ENCODE measurements at places on chromosomes 6 and 20. TPM values are rescaled to one million over a fixed set of nuclear protein-coding genes. Genes with fewer than 3 reads are reported as not detected.

The MLIP gene
- polyA plus RNA-seq = 0.31 TPM

The ZFP64 gene
- 6.0 TPM for polyA plus RNA-seq

The TRIM15 gene
- polyA plus RNA-seq = 52.0 TPM

The CD83 gene
- 0.60 TPM for polyA plus RNA-seq

The RNF217 gene
- polyA plus RNA-seq = 1.8 TPM

The SYNDIG1 gene
- not detected for polyA plus RNA-seq

The EYA4 gene
- not detected for polyA plus RNA-seq

The SOX4 gene
- 6.2 TPM for polyA plus RNA-seq

The SENP6 gene
- 24.5 TPM for polyA plus RNA-seq

DNA sequence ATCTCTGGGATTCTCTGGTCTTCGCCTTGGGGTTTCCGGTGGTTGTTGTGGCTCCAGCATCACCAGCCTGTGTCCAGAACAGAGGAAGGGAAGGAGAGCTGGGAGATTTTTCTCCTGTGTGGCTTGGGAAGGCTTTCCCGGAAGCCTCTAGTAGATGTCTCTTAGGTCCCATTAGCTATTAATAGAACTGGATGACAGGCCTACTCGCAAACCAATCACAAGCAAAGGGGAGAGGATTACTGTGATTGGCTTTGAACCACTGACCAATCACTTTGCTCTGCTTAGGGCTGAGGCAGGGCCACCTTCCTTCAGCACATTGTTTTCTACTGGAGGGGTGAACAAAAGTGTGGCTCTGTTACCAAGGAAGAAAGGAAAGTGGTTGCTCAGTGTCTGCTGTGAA lies 203.4 kb upstream of the SULF2 start:
- no peak for DNase-seq

- no peak for DNase-seq
Measured at GRCh38 chr6:134407791-134408190, 89.9 kb upstream of the SGK1 start.

DNA sequence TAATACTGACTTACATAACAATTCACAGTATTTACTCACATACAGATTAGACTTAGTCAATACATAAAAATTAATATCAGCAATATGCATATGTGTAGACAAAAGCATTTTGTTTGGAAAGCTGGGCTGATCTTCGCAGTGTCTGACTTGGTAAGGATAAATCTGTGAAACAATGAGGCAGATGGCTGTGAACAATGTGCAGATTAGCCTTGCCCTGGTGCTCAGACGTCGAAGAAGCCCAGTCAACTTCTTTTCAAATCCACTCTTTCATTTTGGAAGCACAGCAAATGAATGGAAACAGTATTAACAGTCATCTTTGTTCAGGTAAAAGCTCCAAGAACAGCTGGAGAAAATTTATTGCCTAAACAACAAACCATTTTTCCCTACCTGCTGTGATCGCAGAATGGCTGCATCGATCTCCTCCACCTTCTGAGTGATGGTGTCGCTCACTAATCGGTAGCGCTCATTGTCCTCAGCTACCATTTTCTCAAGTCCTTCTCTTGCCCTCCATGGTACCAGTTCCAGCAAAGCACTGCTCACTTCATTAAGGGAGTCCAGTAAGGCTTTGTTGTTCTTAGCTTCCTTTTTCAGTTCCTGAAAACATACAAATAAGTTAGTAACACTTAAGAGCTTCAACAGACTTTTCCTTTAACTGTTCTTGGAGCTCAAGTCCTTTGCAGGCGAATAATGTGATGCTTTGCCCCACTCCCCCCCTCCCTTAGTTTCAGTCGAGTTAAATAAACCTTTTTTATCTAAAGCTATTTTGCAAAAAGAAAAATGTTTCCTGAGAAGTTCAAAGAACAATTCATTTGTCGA lies 116.5 kb downstream of the DST start:
- no peak for DNase-seq

GRCh38 chr20:46203510-46203837 lies 85.4 kb downstream of the CD40 start:
- no peak for DNase-seq

DNA sequence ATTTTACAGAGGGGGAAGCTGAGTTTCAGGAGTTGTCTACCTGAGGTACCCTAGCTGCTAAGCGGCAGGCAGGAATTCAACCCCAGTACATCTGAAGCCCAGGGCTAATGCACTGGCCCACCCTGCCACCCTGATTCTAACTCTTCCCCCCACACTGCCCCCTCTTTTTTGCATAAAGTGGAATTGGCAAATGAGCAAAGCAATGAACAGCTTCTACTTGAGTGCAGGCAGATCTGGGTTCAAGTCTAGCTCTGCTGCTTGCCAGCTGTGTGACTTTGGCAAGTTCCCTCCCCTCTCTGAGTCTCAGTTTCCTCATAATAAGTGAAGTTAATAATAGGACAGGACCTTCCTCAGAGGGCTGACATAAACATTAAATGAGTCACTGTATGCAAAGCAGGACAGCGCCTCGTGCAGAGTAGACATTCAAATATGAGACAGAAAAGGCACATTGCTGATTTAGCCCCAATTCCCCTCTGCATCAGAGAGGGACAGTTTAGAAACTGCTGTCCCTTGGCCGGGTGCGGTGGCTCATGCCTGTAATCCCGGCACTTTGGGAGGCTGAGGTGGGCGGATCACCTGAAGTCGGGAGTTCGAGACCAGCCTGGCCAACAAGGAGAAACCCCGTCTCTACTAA lies 4.7 kb downstream of the ADA start:
- no peak for DNase-seq

DNA sequence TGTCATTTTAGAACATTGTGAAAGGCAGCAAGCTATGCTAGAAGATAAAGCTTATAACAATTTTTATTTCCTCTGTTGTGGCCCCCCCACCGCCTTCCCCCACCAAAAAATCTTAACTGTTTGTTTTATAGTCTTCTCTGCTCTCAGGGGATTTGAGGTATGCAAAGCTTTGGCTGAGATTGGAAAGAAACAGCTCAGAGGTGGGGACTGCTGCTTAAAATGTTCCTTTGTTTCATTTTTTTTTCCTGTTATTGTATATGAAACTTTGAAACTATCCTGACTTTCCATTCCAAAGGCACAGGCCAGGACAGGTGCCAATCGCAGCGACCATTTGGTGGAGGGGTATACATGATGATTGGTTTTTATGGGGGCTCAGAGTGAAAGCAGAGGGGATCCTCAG lies 114.7 kb upstream of the PHACTR1 start:
- no peak for DNase-seq

DNA sequence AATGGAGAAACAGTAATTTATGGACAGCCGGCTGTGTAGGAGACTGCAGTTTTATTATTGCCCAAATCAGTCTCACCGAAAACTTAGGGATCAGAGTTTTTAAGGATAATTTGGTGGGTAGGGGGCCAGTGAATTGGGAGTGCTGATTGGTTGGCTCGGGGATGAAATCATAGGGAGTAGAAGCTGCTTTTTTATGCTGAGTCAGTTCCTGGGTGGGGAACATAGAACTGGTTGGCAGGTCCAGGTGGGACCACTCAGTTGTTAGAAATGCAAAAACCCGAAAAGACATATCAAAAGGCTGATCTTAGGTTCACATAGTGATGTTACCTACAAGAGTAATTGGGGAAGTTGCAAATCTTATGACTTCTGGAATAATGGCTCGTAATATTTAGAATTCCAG lies 59.3 kb downstream of the DOP1A start:
- no peak for DNase-seq

DNA sequence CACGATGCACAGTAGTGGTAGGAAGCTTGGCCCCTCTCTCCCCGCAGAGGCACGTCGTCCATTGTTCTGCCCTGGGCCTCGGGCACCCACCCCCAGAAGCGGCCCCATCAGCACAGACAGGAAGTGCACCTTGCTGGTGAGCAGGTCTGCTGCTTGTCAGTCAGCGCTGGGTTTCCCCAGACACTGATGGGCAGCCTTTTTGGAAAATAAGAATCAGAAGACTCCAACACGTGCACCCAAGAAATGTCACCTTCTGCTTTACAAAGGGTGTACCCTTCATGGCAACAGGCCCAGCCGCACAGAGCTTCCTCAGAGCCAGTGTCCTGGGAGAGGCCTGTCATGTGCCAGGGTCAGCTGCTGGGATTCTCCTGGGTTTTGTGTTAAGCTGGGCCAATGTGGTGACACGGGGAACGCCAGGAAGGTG lies 34.7 kb upstream of the IRF4 start:
- peak; percentile 68 for DNase-seq

GRCh38 chr6:13027207-13027606 lies 301.1 kb downstream of the TBC1D7 start:
- DNase-seq = no peak

DNA sequence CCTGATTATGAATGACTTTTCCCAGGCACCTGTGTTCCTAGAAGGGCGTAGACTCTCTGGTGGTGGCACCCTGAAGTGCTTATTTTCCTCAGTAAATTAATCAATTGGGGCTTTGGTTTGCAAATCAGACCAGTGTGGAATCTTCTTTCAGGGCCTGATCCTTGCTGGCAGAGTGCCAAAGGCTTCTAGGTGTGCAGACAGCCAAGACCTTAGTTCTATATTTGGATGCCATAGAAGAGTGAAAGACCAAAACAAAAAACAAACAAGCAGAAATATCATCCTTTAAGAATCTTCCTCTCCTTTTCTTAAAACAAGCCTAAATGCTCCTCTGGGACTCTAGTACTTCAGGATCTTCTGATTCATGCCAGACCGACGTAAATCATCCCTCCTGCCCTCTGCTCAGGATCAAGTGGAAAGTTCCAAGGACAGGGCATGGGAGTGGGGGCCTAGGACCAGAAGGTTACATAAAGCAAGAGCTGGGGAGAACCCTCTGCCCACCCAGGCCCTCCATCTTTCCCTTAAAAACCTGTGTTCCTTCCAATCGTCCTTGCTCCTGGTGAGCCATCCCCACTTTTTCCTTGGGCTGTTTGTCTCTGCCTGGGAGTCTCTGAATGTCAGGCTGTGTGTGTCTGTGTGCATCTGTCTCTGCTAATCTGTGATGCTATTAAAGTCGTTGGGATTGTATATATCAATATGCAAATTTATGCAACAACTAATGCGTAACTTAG lies 70.5 kb upstream of the MYLIP start:
- DNase-seq = no peak

DNA sequence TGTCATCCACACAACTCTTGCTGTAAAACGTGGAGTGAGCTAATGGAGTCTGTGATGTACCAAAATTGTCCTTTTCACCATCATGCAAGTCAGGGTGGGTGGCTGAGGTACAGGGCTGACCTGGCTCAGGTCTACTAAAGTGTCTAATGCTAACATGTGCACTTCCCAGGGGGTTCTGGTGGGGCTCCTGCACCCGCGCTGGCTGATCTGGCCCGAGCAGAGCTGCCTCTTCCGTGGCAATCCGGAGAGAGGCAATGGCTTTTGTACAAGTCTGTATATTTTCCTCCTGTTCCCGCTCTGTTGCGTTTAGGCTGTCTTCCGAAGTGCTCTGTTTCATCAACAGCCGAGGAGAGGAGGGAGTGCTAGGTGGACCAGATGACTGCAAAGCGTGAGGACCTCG lies 191.8 kb downstream of the HIVEP2 start:
- DNase-seq = no peak

GRCh38 chr6:116447496-116448011 lies 13.6 kb upstream of the CALHM6 start:
- DNase-seq = no peak

DNA sequence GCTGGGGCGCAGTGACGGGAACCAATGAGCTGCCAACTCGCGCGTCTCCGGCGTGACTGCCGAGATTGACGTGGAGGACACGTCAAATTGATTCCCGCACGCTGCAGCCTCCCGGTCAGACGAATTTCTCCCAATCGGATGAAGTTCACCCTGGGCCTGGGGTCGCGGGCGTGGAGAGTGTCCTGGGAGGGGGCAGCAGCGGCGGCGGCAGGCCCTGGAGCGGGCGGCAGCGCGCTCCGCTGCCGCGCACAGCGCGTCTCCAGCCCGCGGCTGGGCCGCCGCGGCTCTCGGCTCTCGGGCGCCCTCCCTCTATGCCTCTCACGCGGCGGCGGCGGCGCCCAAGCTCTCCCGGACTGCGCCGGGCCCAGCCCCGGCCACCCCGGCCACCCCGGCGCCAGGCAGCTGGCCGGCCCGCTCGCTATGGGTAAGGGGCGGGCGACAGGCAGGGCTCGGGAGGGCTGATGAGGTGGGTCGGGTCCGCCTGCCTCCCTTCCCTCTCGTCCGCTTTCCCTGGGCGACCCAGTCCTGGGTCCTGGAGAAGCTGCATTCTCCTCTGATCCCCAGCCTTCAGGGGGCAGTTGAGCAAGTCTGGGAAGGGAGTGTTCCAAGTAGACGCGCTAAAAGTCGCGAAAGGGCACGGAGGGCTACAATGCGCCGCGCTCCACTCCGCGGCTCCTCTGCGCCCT lies at the start of gene PAX1:
TSS of gene PAX1 (plus strand) at position 90 of the 686 bp plus-strand sequence. CDS start at position 139, 49 bp downstream.
- no peak for DNase-seq

GRCh38 chr6:149967591-149967990 lies 3.8 kb downstream of the ULBP1 start:
- DNase-seq = no peak

DNA sequence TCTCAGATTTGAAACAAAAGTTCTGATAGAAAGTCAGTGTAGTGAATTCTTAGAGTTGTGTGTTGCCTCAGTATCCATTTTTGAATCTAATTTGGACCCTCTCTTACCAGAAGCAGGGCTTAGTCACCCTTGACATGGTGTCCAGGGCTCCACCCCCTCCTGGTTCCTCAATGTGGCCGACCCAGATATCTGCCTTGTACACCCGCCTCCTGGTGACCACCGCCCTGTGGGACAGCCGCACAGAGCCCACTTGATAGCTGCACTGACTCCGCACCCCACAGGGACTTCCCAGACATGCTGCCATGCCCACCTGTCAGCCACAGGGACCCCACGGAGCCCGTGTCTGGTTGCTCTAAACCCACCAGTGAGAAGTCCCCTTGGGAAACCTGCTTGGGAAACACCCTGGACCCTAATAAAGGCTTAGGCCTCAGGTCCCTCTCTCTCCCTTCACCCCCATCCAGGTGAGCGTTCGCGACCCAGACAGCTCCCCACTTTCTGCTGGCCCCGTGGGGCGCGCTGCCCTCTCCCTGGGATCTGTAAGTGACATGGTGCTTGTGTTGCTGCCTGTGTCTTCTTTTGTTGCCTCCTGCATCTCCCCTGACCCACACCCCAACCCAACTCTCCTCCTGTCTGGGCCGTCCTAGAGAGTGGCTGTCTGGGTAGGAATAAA lies 47.2 kb upstream of the SYNDIG1 start:
- no peak for DNase-seq

- DNase-seq = no peak
Measured at GRCh38 chr20:48919882-48920526, 1.5 kb upstream of the ARFGEF2 start.

- DNase-seq = no peak
Measured at GRCh38 chr6:1251198-1252155, 60.4 kb upstream of the FOXQ1 start.

GRCh38 chr6:144351379-144352127 lies 66.4 kb downstream of the UTRN start:
- DNase-seq = no peak

Measured in sigmoid colon (tissue), 7 donors.